ENCODE measurements at places on chromosomes 12 and 14.
A peak's percentile ranks its signal among the peaks of the same experiment; 100 is the strongest.

DNA sequence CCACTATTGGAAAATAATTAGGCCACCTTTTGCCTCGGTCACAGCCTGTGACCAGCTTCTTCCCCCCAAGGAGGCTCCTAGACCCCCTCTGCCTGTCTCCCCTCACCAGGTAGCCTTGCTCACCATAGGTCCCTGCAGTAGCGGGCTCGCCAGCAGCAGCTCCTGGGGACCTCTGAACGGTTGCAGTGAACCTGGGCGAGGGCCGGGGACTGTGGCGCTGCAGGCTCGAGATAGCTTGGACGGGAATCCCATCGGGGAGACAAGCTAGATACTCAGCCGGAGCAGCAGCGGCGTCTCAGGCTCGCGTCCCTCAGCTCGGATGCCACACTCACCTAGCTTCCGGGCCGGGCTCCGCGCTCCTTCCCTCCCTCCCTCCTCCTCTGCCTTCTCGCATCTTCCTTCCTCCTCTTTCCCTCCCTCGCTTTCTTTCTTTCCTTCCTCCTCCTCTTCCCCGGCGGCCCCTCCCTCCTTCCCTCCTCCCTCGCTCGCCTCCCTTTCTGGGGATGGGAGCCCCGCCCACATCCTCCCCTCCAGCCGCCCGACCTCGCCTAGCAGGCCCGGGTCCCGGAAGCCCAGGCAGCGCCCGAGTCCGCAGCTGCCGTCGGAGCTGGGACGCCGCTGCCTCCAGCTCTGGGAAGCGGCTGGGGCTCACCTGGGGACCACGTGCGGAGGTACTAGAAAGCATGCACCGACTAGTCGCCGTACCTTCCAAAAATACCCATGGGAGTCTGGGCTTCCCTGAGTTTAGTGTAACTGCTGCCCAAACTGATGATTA lies at the start of gene BMP4:
BMP4 (minus strand) TSS at position 399 of the 775 bp plus-strand sequence. CDS start 4,603 bp downstream, outside the sequence.
- DNase-seq: peak; percentile 43

GRCh38 chr12:98595243-98595988 lies 1.9 kb downstream of the SLC25A3 start:
- DNase-seq: no peak

- DNase-seq: no peak
Measured at GRCh38 chr14:102507081-102507856, 2.3 kb downstream of the ANKRD9 start.

GRCh38 chr12:43104494-43104893 lies 447.5 kb downstream of the ADAMTS20 start:
- no peak for DNase-seq

- peak; percentile 38 for DNase-seq
Measured at GRCh38 chr14:63277591-63278183, 41.0 kb downstream of the GPHB5 start.

- DNase-seq: peak; percentile 92
Measured at GRCh38 chr14:73231981-73232851, 5.1 kb upstream of the PAPLN start.

DNA sequence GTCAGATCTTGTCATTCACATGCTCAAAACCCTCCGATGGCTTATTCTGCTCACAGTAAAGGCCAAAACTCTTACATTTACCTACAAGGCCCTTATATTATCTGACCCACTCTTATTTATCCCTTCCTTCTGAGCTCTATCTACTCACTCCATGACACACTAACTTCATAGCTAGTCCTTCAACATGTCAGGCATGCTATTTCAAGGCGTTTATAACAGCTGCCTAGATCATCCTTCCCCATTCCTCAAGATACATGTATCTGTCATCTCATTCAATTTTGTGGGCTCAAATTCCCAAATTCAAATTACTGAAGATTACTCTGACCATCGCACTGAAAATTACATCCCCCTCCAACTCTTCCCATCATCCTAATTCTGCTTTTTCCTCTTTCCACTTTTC lies 6.9 kb downstream of the MIS18BP1 start:
- DNase-seq: no peak

GRCh38 chr12:70508178-70508577 lies 129.1 kb downstream of the PTPRB start:
- no peak for DNase-seq

- DNase-seq: no peak
Measured at GRCh38 chr12:100755186-100755585, 39.4 kb upstream of the ANO4 start.

DNA sequence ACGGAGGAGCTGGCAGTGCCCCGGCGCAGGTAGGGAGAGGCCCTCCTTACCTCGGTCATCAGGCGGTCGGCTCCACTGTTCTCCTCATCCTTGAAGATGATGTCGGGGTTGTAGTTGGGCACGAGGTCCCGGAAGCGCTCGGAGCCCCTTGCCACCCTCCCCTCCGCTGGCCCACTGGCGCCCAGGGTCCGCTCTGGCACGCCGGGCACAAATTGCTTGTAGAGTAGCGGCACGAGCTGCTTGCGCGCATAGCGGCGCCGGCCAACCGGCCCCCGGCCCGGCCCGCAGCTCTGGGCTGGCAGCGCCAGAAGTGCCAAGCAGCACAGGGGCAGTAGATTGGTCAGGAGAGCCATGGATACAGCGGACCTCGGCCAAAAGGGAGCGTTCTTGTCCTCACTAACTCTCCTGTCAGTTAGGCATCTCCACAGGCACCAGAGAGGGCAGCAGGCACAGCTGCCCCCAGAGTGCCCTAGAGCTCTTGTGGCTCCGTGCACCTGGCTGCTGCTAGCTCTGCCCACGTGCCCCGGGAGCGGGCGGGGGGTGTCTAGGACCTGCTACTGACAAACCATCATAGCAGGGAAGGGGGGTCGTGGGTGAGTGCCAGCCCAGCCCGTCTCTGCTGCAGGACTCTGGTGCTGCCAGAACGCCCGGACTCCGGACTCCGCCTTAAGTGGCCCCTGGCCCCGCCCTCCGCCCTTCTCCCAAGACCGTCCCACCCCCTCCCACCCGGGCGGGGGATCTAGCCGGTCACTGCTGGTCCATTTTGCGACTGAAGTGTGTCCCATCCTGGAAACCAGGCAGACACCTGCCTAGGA lies at the start of gene DHH:
DHH (minus strand) TSS at position 642 of the 815 bp plus-strand sequence; CDS start at position 353, 289 bp downstream.
- DNase-seq: peak; percentile 20

DNA sequence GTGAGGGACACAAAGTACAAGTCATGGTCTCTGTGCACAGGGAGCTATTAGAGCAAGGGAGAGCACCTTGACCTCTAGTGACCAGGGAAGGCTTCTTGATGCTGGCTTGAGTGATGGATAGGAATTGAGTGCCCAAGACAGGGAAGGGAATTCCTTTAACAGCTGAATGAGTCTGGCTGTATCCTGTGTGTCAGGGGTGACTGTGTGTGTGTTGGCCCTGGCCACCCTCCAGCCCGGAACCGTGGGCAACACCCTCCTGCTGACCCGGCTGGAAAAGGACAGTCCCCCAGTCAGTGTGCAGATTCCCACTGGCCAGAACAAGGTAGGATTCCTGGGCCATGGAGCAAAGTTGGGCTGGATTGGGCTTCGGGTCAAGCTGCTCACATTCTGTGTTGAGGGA lies 5.5 kb upstream of the PFDN5 start:
- no peak for DNase-seq

DNA sequence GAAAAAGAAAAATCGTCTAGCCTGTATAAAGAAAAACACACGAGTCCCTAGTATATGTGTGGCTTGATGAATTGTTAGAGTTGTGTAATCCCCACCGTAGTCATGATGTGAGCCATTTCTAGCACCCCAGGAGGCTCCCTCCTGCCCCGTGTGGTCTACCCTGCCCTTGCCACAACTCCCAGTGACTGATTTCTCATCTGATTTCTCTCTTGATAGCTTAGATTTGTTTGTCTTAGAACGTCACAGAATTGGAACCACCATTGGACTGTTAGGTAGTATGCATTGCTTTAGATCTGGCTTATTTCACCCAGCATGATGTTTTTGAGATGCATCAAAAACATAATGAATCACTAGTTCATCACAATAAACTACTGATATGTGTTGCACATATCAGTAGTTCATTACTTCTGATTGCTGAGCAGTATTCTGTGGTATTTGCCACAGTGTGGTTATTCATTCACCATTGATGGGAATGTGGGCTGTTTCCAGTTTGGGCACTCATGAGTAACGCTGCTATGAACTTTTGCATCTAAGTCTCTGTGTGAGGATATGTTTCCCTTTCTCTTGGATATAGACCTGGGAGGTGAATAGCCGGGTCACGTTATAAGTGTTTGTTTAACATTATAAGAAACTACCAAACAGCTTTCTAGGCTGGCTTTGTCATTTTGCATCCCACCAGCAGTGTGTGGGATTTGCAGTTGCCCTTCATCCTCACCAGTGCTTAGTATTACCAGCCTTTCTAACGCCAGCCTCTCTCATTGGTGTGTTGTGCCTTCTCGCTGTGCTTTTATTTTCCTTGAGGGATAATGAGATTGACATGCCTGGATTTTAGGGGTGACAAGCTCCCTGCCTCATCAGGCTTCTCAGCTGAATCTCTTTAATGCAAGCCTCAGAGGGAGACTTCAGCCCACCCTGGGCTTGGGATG lies 31.9 kb upstream of the NCOR2 start:
- no peak for DNase-seq

GRCh38 chr12:124633365-124634362 lies 66.3 kb upstream of the NCOR2 start:
- peak; percentile 88 for DNase-seq

DNA sequence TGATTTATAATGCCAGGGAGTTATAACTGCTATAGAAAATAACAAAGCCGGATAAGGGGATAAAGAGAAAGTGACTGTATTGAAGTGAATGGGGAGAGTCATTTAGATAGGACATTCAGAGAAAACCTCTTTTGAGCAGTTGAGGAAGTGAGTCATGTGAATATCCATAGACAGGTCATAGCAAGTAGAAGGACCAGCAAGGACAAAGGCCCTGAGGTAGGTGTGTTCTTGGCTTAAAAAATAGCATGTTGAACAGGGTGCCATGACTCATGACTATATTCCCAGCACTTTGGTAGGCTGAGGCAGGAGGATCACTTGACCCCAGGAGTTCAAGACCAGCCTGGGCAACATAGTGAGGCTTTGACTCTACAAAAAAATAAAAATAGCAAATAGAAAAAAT lies 51.5 kb upstream of the RAP1B start:
- DNase-seq: no peak

- DNase-seq: no peak
Measured at GRCh38 chr12:95851606-95852005, 7.1 kb upstream of the SNRPF start.

DNA sequence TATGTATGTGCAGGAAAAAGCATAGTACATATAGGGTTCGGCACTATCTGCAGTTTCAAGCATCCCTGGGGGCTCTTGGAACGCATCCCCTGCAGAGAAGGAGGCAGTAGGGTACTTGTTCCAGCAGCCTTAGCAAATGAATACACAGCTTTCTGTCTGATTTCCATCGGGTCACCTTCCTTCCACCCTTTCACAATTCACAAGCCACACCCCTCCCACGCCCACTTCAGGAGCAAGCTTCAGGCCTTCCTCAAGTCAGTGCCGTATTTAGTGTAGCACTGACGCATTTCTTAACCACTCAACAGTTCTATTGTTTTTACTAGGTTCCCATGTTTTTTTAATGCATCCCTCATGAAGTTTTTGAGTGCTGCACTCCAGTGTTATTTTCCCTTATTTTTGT lies 64.2 kb downstream of the CLMN start:
- no peak for DNase-seq

- DNase-seq: no peak
Measured at GRCh38 chr12:69919495-69919894, 94.5 kb downstream of the MYRFL start.

DNA sequence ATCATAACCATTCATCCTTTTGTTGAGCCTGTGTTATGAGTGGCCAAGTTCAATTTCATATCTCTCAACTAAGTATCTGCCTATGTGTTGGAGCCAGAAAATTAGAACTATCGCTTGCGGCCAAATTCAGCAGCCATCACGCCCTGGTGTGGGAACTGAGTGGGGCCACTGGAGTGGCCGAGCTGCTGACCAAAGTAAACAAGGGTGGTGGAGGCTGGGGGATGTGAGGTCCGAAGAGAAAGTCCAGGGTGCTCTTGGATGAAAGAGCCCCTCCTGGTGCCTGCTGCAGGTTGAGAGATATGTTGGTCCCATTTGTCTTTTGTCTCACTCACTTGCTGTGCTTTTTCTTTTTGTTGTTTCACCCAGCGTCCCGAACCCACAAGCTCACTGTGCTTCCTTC lies 14.9 kb downstream of the ADGRD1 start:
- DNase-seq: no peak

GRCh38 chr12:1182069-1182468 lies 191.0 kb downstream of the ERC1 start:
- DNase-seq: no peak

- DNase-seq: no peak
Measured at GRCh38 chr12:68200854-68201253, 24.8 kb downstream of the IL26 start.

GRCh38 chr12:88241862-88242570 lies 99.9 kb downstream of the TMTC3 start:
- no peak for DNase-seq

GRCh38 chr12:131928080-131928710 lies 881 bp upstream of the PUS1 start:
- DNase-seq: no peak

GRCh38 chr14:75200451-75200850 lies 24.0 kb upstream of the TMED10 start:
- DNase-seq: no peak

- DNase-seq: no peak
Measured at GRCh38 chr14:100473249-100473648, 114.0 kb downstream of the BEGAIN start.

- DNase-seq: no peak
Measured at GRCh38 chr14:89644641-89645040, 227.6 kb upstream of the FOXN3 start.

DNA sequence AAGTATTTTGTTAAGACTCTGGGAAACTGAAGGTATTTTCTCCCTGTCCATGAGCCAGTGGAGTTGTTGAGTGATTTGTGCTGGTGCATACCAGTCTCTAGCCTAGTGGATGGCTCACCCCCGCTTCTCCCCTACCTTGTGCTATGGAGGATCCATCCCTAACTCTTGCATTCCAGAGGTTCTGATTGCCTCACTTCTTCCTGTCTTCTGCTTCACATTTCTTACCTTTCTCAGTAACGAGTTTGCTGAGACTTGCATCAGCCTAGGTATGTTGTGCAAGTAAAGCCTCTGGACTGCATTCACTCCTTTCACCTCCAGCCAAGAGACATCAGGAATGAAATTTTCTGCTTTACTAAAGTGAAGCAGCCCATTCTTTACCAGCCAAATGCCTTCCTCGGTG lies 391.6 kb downstream of the ZFP36L1 start:
- DNase-seq: no peak

GRCh38 chr14:65026526-65026925 lies 39.8 kb downstream of the FNTB start:
- no peak for DNase-seq

DNA sequence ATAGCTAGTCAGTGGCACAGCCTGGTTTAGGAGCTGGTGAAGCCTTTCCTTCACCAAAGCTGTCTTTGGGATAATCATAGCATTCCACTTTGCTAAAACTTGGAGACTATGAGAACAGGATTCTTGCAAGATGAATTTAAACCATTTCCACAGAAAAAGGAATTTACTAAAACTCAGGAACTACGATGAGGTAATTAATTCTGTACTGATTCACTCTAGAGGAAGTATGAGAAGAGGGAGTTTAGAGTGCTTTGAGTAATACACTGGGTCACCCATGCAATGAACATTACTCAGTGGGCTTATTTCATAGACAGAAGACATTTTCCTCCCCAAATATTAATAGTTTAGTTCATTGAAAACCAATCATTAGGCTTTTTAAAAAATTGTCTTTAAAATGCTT lies 73.0 kb downstream of the RMST start:
- no peak for DNase-seq

GRCh38 chr12:6465467-6466183 lies 4.9 kb downstream of the VAMP1 start:
- peak; percentile 48 for DNase-seq

Measured in NCI-H524 (cell line).